T-helper 2 cell (primary cell): ENCODE measurements at places on chromosomes 1 and 21.

DNA sequence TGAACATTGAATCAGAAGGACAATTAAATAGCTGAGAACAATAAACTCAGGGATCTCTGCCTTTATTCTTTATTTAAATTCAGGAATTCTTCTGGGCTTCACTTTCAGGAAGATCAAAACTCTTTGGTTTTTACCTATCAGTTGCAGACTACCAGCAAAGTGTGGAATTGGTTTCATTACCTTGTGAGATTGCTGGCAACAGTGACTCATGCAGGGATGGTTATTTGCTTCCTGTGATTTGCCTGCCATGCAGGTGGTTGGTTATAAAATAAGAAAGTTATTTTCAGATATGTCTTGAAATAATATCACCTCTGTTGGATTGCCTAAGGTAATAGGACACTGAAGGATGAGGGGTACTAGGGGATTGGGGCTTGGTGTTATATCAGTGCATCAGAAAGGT, 204.6 kb downstream of the PTBP2 start:
- no peak for DNase-seq

- no peak for DNase-seq
Measured at GRCh38 chr1:86114816-86115400, 41.7 kb downstream of the COL24A1 start.

GRCh38 chr1:16249596-16250241, 12.7 kb upstream of the CPLANE2 start:
- no peak for DNase-seq

DNA sequence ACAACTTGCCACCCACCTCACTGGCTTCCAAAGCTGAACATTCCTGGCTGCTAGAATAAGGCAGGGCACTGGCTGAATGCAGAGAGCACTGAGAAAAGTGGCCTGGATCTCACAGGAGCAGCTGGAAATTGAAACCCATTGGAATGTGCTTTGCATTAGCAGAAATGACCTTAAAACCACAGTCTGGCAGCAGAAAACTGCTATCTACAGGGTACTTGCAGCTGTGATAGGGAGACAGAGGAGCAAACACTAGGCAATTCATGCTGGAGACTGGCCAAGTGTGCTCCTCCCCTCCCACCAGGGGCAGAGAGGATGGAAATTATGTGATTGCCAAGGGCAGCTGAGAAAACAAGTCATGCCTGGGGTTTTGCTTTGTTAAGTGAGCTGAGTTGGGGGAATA, 47.2 kb downstream of the HSD3B1 start:
- DNase-seq = no peak

GRCh38 chr1:62725255-62725654, 37.1 kb upstream of the DOCK7 start:
- DNase-seq = no peak

DNA sequence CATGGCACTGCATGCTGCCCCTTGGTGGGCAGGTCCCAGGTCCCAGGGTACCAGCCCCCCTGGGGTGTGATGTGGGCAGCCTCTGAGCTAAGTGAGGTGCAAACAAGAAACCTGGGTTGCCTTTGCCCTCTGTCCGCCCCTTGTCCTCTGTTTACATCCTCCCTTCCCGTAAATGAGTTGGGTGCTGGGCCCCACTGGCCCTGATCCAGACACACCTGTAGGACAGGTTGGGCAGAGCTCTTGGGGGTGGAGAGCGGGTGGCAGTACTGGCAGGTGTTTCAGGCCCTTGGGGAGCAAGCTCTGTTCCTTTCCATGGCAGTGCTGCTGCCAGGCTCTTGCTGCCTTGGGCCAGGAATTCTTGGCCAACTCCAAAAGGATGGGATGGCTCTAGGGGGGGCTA, 35.8 kb downstream of the ELF3 start:
- no peak for DNase-seq
